ENCODE measurements at places on chromosomes 11 and 22. TPM values are rescaled to one million over a fixed set of nuclear protein-coding genes. Genes with fewer than 3 reads are reported as not detected.

GDPD4 gene
- total RNA-seq: not detected

CXCR5 gene
- not detected for total RNA-seq

OR8D1 gene
- total RNA-seq: not detected

TMEM184B gene
- total RNA-seq: 24.6 TPM

FAM227A gene
- total RNA-seq: 1.1 TPM

PLAAT5 gene
- total RNA-seq: not detected

API5 gene
- total RNA-seq: 68.7 TPM

MYEOV gene
- total RNA-seq: 1.2 TPM

ABTB2 gene
- total RNA-seq: 3.1 TPM

TAGLN gene
- 2,419 TPM for total RNA-seq

OR51B4 gene
- not detected for total RNA-seq

TMEM134 gene
- total RNA-seq: 21.1 TPM

MUC5AC gene
- total RNA-seq: under 0.01 TPM

GPR83 gene
- 0.26 TPM for total RNA-seq

FAM76B gene
- total RNA-seq: 15.3 TPM

APOBEC3H gene
- total RNA-seq: 1.2 TPM

MS4A6A gene
- not detected for total RNA-seq

MMP12 gene
- total RNA-seq: not detected

FGF3 gene
- total RNA-seq: not detected

SNX32 gene
- total RNA-seq: 0.37 TPM

DEFB131B gene
- total RNA-seq: not detected

IGSF22 gene
- total RNA-seq: not detected

NCAM1 gene
- total RNA-seq: 0.13 TPM

OLFML1 gene
- 15.2 TPM for total RNA-seq

IRAG1 gene
- 73.2 TPM for total RNA-seq

OR56A1 gene
- total RNA-seq: not detected

KCNJ1 gene
- 0.06 TPM for total RNA-seq

OR51E2 gene
- not detected for total RNA-seq

TST gene
- total RNA-seq: 18.0 TPM

OR2AT4 gene
- not detected for total RNA-seq

SPI1 gene
- not detected for total RNA-seq

TOP3B gene
- total RNA-seq: 14.7 TPM

CARD18 gene
- not detected for total RNA-seq

TRPM5 gene
- total RNA-seq: not detected

TMEM191C gene
- total RNA-seq: 3.0 TPM

VPREB1 gene
- total RNA-seq: not detected

TMEM258 gene
- total RNA-seq: 128 TPM

RIMBP3B gene
- 0.26 TPM for total RNA-seq

TMEM86A gene
- 0.12 TPM for total RNA-seq

DENND6B gene
- total RNA-seq: 1.9 TPM

DDI1 gene
- total RNA-seq: not detected

LPXN gene
- 3.9 TPM for total RNA-seq

LDLRAD3 gene
- total RNA-seq: 4.5 TPM

CBLIF gene
- total RNA-seq: not detected

RAB38 gene
- total RNA-seq: 5.9 TPM

TMPRSS6 gene
- total RNA-seq: not detected

FAM111A gene
- 52.8 TPM for total RNA-seq

C22orf23 gene
- total RNA-seq: 0.40 TPM

CSF2RB gene
- 1.5 TPM for total RNA-seq

FOLR1 gene
- not detected for total RNA-seq

OR5B21 gene
- total RNA-seq: not detected

RIN1 gene
- 19.5 TPM for total RNA-seq

NFAM1 gene
- total RNA-seq: under 0.01 TPM
